ENCODE measurements at places on chromosomes 16 and 17.

DNA sequence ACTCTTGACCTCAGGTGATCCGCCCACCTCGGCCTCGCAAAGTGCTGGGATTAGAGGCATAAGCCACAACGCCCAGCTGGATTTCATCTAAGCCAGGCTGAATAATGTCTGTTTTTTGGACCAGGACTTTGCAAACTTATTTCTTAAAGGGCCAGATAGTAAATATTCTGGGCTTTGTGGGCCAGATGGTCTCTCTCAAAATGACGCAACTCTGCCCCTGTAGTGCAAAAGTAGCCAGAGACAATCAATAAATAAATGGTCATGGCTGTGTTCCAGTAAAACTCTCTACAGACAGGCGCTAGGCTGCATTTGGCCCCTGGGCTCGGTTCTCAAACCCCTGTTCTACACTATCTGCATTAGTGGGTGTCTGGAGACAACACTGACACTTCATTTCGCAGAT lies 121.9 kb upstream of the CDH13 start:
- DNase-seq = no peak

- DNase-seq = no peak
These were observed 1.4 kb downstream of the HBM start for GRCh38 chr16:167122-167690.

- DNase-seq = no peak
These were observed 192.8 kb downstream of the FTO start for GRCh38 chr16:53896722-53897121.

GRCh38 chr17:76000016-76000754 lies 470 bp upstream of the CDK3 start:
- peak; percentile 63 for DNase-seq

DNA sequence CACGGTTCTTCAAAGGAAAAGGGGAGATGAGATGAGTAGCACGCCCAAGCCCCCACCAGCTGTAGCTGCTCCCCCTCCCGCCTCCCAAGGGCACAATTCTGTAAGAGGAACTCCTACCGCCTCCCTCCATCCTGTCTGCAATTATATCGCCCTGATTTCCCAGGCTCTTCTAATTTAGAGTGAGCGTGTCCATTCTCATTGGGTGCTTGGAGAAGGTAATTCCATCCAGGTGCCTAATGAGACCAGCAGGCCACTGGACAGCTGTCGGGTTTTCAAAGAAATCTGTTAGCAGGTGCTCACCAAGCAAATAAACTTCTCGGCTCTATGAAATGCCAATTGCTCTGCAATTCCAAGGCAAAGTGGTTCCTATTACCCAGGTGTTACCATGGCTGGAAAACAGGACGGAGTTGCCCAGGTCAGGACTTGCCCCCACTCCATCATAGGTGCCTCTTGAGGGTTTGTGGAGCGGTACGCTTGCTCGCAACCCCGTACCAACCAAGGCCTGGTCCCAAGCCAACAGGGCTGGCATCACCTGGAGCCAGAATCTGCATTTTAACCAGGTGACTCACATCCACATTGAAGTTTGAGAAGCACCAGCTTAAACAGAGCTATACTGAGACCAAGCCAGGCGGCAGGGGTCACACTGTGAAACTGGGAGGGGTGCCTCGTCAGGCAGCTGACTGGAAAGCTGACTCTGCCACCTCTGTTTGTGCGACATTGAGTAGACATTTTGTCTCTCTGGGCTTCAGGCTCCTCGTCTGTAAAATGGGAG lies 16.5 kb upstream of the MEAK7 start:
- no peak for DNase-seq

DNA sequence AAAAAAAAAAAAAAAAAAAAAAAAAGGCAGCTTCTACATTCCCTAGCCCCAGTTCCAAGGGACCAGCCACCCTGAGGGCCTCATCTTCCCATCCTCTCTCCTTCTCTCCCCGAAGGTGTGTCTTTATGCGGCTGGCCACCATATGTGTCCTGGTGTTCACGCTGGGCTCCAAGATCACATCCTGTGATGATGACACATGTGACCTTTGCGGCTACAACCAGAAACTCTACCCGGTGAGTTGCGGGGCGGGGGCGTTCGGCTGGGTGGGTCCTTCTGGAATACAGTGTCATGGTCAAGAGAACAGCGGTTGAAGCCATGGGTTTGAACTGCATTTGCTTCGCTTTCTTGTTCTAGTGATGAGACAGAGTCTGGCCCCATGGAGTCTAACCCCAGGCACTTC lies 22.6 kb upstream of the COQ7 start:
- no peak for DNase-seq

DNA sequence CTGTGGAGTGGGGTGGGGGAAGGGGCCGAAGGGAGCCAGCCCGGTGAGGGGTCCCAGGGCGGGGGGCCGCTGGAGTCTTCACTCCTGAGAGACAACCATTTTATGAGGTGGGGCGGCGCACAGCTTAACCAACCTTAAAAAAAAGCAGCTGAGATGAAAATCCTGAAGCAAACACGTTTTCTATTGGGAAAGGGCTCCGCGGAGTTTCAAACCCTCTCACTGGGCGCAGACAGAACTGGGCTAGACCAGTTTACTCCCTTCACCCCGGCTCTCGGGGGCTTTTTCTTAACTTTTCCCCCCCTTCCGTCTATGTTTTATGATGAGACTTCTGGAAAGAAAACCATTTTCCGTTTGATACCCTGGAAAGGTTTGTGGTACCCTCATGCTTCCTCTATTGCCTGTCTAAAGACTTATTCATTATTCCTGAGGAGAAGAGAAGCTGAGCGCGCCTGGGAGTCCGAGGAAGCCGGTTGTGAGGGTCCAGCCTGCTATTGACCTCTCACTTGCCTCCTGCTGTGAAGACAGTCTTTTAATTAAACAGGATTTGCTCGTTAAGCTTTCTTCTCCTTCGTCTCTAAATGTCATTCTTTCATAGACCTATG lies 482 bp upstream of the SSH2 start:
- no peak for DNase-seq

- no peak for DNase-seq
These were observed 988 bp downstream of the RAP1GAP2 start for GRCh38 chr17:2797226-2797625.

GRCh38 chr17:61168506-61168905 lies 231.1 kb upstream of the TBX2 start:
- DNase-seq = no peak

GRCh38 chr17:39716879-39717536 lies 13.3 kb downstream of the MIEN1 start:
- no peak for DNase-seq

GRCh38 chr17:72726936-72727335 lies 365.6 kb downstream of the SLC39A11 start:
- DNase-seq = peak; percentile 7

DNA sequence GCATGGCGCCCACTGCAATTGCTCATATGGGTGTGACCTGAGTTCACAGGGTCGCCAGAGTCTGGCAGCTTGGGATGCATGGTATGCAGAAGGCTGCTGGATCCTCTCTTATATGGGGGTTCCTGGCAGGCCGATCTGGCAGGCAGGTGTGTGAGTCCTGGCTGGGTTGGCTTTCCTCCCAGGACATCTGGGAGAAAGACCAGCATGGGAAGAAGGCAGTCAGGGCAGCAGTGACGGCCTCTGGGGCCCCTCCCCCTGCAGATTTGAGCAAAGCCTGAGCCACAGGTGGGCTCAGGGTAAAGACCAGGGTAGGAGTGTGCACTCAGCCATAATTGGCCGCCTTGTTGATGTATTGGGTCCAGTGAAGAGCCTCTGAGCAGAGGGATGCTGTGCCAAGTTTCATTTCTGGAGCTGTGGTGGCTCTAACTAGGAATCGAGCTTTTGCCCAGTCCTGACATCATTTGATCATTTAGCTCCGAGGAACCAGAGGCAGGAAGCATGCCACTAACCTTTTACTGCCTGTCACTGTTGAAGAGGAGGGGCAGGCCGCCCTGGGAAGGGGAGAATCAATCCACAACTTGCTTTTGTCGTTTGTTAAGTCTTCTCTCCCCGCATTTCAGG lies 174.3 kb downstream of the CCDC182 start:
- no peak for DNase-seq

DNA sequence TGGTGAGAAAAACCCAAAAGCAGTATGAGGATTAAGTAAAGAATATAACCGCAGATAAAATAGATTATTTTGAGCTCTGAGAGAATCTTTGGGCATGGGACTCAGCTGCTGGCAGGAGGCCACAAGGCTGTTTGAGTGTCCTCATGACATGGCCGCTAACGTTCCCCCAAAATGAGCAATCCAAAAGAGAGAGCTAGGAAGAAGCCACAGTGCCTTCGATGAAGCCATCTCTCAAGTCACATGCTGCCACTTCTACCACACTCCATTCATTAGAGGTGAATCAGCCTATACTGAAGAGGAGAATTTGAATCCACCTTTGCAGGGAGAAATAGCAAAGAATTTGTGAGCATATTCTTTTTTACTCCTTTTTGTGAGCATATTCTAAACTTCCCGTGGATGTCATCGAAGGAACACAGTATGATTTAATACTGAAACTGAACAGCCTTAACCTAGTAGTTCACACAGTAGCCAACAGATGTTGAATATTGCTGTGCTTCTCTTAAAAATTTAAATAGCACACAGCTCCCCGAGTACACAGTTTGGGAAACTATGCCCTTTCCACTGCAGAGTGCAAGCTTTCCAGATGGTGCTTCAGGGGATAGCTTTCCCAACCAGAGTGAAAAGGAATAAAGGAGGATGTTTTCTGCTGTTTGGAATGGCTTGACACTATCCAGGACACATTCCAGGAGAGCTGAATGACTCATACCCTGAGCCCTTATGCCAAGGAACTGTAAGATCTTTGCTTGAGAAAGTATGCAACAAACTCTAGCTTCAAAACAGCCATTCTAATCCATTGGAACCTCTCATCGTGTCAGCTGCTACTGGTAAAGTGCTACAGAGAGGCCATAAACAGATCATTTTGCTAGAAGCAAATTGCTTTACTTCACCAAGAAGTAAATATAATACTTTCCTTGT lies 33.9 kb downstream of the ANKFY1 start:
- no peak for DNase-seq

DNA sequence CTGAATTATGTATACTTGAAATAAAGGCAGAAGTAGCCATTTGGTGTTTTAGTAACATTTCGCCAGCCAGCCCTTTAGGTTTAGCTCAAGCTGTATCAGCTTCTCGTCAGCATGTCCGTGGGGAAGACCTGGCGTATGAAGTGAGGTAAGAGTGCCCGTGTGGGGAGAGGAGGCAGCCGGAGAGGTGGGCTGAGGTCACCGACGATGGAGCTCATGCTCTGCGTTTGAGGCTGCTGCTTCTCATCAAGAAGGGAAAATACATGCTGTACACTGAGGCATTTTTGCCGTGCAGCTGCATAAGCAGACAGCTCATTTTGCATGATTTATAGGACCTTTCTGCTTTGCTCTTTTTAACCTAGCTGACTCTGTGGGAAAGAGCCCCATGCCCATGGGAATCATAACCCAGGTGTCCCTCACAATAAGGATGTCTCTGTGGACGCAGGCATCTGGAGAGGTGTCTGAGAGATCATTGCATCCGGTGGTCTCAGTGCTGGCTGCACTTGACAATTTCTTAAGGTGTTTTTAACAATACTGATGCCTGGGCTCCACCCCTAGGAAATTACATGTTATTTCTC lies 179.1 kb downstream of the ABCC12 start:
- no peak for DNase-seq

- DNase-seq = no peak
These were observed 10.3 kb downstream of the EPN2 start for GRCh38 chr17:19247473-19247872.

DNA sequence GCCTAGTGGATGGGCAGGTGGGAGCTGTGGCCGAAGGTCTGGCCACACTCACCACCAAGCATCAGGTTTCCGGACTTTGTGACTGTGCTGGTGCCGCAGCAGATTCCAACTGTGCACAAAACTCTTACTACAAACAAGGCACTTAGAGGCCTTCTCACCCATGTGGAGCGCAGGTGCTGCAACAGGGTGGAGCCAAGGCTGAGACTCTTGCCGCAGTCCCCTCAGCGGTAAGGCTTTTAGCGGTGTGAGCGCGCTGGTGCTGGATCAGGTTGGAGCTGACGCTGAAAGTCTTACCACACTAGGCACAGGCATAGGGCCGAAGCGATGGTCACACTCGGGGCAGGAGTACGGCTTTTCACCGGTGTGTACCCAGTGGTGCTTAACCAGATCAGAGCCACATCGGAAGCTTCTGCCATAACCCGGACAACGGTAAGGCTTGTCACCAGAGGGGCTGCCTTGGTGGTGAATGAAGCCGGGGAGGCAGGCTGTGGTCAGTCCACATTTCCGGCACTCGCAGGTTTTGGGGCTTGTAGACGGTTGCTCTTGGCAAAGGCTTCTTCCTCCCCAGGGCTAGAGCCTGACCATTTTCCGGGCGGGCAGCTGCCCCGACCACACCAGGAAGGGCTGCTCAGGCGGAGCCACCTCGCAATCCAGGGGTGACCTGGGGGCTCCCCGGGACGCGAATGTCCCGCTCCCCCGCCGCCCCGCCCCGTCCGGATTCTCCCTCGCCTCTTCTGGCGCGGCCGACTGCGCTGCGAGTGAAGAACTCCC lies 1.0 kb upstream of the ARMC5 start:
- DNase-seq = no peak

DNA sequence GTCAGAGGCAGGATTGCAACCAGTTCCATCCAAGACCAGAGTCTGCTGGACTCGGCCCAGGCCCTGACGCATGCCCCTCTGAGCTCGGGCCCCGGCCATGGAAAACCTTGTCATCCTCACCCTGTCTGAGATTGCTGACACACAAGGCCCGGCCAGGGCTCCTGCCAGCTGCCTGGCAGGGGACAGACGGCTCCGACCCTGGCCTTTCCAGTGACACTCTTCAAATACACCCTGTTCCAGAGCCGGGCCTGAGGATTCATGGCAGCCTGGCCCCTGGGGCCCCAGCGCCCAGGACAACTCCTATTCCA lies 3.2 kb upstream of the PABPN1L start:
- no peak for DNase-seq

DNA sequence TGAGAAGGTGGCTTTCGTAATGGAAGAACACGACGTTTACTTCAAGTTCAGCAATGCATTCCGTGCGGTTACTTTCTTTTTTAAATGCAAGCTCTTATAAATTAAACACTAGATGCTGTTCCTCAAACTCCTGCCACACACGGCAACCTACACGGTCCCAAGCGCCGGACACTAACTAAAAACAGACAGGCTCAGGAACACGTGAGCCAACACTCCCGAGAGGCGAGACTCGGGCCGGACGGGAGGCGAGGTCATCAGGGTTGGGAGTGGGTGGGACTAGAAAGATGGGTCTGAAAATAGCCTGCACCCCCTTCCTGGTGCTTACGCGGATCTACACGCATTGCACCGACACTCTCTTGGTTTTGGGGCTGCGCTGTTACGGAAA lies 6.4 kb downstream of the CLCN7 start:
- no peak for DNase-seq

DNA sequence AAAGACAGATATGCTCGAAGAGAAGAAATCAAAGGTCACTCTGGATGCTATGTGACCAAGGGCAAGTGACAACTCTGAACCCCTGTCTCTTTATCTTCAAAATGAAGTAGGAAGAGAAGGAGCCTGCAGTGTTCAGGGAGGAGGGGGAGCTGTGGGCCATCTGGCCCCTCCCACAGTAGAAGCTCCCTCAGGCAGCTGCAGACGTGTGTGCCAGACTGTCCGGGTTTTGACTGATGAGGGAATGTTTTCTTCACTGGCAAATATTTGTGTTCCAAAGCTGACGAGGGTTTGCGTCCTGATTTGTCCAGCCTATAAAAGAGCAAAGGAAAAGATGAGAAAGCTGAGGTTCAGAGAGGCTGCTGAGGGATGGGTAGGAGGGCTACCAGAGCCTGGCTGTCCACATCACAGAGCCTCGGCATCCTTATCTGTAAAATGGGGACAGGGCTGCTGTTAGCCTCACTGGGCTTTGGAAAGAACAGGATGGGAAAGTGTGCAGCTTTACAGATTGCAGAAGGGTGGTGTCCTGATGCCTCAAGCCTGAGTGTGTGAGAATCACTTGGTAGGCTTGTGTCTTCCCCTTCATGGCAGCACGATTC lies 1.8 kb upstream of the GINS2 start:
- no peak for DNase-seq

Measured in activated naive CD4-positive, alpha-beta T cell (primary cell).